Osteocyte (in vitro differentiated cells): ENCODE measurements at places on chromosomes 2 and 18. TPM values are rescaled to one million over a fixed set of nuclear protein-coding genes. Genes with fewer than 3 reads are reported as not detected.

The LMAN2L gene
- 19.2 and 21.2 TPM in 2 replicates for total RNA-seq

The NPHP1 gene
- 3.0 and 3.6 TPM in 2 replicates for total RNA-seq

The SKA1 gene
- 3.5 and 4.0 TPM in 2 replicates for total RNA-seq

The LYG2 gene
- total RNA-seq: not detected in 2 replicates

The RMND5A gene
- 24.3 and 25.8 TPM in 2 replicates for total RNA-seq

GRCh38 chr2:46351098-46351749 is 54.0 kb downstream of the EPAS1 start:
- no peak for DNase-seq

- no peak for DNase-seq
Observed at GRCh38 chr2:220756653-220757052, 815.5 kb downstream of the EPHA4 start.

GRCh38 chr2:51111532-51111931 is 79.6 kb upstream of the NRXN1 start:
- no peak for DNase-seq

- DNase-seq: no peak
Observed at GRCh38 chr2:168244318-168244717, 3.1 kb downstream of the STK39 start.

DNA sequence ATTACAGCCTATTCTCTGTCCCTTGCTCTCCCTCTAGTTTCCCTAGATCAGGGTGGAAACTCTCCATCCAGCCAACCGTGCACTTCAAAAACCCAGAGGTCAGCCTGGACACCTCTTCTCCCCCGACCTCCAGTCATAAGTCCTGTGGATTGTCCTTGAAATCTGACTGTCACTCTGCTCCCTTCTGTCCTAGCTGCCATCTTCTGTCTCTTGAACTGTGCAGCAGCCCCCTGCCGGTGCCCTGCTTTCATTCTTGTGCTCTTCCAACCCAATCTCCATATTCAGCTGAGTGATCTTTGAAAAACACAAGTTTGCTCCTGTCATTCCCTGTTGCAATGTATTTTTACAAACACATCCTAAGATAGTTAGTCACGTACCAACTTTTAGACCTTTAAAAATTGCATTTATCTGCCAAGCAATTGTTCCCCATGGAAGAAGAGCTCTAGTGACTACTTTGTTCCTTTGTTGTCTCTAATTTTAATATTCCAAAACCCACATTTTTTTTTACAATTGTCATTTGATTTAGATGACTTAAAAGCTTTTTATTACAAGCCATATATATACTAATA is 254.3 kb downstream of the CAMKMT start:
- no peak for DNase-seq

DNA sequence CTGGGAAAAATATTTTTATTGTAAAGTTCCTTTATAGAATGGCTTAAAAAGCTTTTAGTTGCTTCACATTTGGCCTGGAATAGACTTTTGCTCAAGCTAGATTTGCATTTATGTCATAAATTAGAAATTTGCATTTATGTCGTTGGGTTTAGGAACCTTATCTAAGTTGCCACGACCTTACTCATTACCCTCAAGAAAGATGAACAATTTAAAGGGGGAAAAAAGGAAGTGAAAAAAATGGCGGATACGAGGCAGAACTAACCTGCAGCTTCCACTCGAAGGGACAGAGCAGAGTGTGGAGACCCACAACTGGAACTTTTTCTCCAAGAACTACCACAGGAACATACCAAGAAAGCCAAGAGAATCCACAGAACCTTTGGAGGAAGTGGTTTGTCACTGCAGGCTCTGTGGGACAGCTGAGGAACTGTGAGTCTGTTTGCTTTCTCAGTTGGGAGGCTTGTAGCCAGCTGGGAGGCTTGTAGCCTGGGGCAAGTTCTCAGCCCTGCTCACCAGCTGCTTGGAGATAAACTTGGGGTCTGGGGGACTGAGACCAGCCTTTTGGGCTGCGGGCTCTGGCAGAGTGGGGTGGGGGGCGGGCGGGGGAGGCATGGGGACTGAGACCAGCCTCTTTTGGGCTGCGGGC is 349.9 kb upstream of the MEIS1 start:
- no peak for DNase-seq

GRCh38 chr2:42314892-42315468 is 46.0 kb downstream of the COX7A2L start:
- no peak for DNase-seq
